ENCODE measurements at places on chromosomes 1 and 21.

GRCh38 chr1:100860397-100860991 is 34.1 kb downstream of the EXTL2 start:
- DNase-seq = peak; percentile 53

DNA sequence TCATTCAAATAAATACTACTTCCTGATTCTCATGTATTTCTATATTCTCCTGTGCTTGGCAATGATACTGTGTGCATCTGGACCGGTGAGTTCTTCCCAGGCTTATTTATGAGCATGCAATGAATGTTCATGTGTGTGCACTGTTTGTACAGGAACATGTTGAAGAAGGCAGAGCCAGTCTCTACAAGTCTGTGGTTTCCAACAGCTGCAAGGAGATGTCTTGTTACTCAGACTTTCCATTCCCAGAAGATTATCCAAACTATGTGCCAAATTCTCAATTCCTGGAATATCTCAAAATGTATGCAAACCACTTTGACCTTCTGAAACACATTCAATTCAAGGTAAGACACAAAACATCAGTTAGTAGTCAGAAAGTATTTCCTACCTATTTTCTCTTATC is 19.1 kb downstream of the FMO1 start:
- DNase-seq = no peak

DNA sequence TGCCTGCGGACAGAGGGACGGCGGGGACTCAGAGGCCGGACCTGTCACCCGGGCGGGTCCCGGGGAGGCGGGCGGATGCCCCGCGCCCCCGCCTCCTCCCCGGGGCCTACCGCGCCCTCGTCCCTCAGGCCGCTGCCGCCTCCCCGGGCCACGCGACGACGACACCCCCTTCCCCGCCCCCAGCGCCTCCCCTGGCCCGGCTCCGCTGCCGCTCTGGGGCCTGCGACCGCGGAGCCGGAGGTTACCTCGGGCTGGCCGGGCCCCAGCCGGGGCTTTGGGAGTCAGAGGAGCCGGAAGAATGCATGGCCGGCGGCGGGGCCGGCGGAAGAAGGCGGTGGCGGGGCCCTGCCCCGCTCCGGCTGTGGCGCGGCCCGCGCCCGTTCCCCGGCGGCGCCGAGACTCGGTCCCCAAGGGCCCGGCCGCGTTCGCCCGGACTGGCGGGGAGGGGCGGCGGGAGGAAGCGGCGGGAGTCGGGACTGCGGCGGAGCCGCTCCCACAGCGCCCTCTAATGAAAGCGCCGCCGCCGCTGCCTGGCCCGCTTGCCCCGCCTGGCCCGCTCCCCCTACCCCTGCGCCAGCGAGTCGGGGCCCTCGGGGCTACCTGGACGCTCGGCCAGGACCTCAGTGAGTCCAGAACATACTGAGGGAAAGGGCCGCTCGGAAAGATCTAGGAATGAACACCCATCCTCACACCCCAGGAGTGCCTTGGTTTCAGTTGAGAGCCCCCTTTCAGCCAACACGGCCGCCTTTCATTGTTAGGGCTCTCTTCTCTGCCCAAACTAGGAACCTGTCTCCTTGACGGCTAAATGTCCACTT is at the start of gene LPGAT1:
Gene LPGAT1, minus strand, starts transcription at position 436 of the 815 bp plus-strand sequence. CDS start 1,467 bp downstream, outside the sequence.
- peak; percentile 33 for DNase-seq

DNA sequence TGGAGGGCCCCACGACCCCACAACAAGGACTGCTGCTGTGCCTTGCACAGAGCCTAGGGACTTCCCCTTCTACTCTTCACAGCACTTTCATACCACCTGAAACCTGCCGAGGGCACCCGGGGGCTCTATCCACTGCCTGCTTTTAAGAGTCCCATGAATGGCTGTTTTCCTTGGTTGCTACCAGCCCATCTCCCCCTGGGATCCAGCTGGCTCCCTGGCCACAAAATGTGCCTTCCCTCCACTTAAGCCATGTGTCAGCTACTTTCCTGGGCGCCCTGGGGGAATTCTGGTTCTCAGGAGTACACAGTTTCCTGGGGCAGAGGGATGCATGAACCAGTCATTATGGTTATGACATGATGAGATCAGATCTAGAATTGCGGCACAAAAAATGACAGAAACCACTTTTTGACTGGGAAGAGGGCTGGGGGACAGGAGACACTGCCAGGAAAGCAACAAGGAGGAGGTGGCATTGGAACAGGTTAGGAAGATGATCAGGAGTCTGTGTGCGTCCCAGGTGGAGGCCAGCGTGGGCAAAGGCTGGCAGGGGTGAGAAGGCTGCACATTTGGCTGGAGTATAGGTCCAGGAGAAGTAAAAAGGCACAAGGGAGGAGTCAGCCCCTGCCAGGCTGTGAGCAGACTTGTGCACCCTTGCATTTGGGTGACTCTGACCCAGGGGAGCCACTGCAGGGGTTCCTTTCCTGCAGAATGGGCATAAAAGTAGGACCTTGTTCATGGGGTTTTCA is 3.2 kb upstream of the TNFRSF8 start:
- no peak for DNase-seq

DNA sequence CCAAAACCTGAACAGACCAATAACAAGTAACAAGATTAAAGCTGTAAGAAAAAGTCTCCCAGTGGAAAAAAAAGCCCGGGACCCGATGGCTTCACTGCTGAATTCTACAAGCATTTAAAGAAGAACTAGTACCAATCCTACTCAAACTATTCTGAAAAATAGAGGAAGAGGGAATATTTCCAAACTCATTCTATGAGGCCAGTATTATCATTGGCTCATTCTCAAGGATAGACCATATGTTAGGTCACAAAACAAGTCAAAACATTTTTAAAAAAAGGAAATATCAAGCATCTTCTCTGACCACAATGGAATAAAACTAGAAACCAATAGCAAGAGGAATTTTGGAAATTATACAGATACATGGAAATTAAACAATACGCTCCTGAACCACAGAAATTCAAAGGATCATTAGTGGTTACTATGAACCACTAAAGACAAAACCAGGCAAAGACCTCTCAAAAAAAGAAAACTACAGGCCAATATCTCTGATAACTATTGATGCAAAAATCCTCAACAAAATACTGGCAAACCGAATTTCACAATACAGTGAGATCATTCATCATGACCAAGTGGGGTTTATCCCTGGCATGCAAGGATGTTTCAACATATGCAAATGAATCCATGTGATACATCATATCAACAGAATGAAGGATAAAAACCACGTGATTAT is 13.9 kb upstream of the IL20 start:
- peak; percentile 45 for DNase-seq

GRCh38 chr21:41966041-41966833 is 12.4 kb upstream of the C2CD2 start:
- DNase-seq = peak; percentile 67

DNA sequence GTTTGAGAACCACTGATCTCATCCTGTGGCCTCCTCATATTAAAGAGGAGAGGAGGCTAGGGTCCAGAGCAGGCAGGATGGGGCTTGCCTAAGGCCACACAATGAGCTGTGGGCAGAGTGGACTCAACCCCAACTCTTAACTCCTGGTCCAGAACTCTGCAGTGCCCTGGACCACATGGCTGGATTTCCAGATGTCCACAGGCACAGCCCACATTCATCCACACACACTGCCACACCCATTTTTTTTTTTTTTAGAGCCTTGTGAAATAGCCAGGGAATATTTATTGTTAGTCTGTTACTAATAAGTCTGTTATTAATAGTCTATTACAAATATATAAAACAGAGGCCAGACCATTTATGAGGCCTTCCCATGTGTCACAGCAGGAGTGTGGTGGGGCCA is 192.2 kb downstream of the TRABD2B start:
- no peak for DNase-seq

Measured in HFFc6 (cell line).